ENCODE measurements at places on chromosomes 6 and 20.

GRCh38 chr6:148997865-148998264 is 251.0 kb downstream of the UST start:
- DNase-seq, result peak; percentile 67

GRCh38 chr6:28568515-28569108 is 42.9 kb downstream of the GPX5 start:
- no peak for DNase-seq

GRCh38 chr6:74041420-74041819 is 345.4 kb downstream of the CD109 start:
- no peak for DNase-seq

DNA sequence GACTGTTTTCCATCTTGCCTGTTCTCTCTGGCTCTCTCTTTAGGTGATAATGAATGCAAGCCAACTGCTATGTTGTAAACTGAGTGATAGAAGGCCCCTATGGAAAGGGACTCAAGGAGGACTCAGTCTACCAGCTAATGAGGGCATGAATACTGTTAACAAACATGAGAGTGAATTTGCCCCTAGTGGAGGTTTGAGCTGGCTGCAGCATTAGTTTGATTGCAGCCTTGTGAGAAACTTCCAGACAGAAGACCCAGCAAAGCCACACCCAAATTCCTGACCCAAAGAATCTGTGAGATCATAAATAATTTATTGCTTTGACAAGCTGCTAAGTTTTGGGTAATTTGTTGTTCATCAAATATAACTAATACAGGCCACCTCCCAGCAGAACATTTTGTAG is 50.0 kb upstream of the PLCB1 start:
- peak; percentile 17 for DNase-seq

DNA sequence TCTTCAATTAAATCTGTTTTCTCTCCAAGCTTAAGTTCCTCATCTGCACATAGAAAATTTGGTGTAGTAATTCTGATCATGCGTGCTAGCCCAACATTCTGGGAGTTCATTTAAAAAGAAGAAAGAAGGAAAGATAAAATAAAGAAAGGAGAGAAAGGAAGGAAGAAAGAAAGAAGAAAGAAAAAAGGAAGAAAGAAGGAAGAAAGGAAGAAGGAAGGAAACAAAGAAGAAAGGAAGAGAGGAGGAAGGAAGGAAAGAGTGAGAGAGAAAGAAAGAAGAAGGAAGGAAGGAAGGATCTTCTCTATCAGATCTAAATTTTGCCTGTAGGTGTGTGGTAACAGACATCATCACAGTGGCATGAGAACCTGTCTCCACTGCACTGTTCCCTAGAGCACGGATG is 16.2 kb downstream of the SLPI start:
- no peak for DNase-seq

DNA sequence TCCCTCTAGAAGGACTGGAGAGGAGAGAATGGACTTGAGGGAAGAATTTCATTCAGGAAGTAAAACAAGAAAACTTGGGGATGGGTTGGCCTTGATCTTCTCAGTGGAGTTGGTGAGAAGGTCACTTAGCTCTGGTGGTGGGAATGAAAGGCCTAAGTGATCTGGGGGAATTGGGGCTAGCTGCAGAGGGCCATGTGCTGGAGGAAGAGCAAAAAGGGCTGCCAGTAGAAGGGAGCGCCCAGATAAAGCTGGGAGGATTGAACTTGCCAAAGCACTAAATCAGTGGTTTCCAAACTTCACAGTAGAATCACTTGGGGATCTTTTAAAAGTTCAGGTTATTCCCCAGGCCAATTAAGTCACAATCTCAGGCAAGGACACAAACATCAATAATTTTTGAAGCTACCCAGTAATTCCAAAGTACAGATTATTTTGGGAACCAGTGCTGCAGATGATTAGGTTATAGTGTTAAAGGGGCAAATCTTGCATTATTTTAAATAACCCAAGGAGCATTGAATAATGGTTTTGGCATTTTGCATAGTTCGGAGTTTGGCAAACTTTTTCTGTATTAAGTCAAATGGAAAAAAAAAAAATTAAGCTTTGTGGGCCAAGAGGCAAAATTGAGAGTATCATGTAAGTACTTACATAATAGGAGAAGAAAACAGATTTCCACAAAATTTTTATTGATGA is 36.5 kb upstream of the RFPL4B start:
- DNase-seq, result peak; percentile 39

- DNase-seq, result no peak
These were observed 54.2 kb downstream of the BCAS4 start for GRCh38 chr20:50848846-50849673.

DNA sequence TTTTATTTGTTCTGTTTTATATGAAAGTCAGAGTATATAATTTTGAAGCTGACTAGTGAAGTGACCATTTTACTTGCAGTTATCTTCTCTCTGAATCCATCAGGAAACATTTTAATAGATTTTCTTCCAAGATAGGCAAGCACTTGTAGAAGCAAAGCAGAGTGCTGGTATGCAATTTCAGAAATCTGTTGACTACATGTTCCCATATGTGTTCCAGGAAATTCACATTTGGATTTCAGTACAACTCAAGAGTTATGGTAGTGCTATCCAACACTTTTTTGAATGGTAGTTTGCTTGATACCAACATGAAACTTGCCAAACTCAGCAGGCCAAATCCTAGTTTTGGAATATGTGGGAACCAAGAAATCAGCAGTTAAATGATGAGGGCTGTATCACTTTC is 94.0 kb downstream of the CENPW start:
- no peak for DNase-seq

- DNase-seq, result no peak
These were observed 28.9 kb downstream of the ELMO2 start for GRCh38 chr20:46377518-46377917.

GRCh38 chr6:143952060-143952778 is 55.8 kb downstream of the PLAGL1 start:
- DNase-seq, result no peak

- DNase-seq, result no peak
These were observed 86.6 kb downstream of the SLC16A10 start for GRCh38 chr6:111173946-111174345.

DNA sequence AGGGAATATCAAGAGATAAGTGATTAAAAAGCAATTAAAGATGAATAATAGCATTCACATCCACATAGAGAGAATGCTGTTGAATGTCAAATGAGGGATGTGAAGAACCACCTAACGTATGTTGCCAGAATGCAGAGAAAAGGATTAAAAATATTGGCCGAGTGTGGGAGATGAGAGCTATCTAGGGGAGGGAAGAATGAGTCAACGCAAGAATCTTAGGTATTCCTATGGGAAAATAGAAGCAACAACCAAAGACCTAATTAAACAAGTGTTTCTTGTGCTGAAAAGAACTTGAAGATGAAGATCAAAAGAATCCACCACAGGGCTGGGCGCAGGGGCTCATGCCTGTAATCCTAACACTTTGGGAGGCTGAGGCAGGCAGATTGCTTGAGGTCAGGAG is 12.2 kb upstream of the RSPH3 start:
- DNase-seq, result peak; percentile 84

GRCh38 chr20:481167-481566 is 18.8 kb upstream of the TBC1D20 start:
- DNase-seq, result no peak

- DNase-seq, result no peak
These were observed 248.7 kb upstream of the JAG1 start for GRCh38 chr20:10922506-10922905.

- DNase-seq, result no peak
These were observed 113.4 kb downstream of the PSMB1 start for GRCh38 chr6:170439366-170440361.

- DNase-seq, result peak; percentile 3
These were observed 227.0 kb downstream of the PHF3 start for GRCh38 chr6:63862486-63863198.

DNA sequence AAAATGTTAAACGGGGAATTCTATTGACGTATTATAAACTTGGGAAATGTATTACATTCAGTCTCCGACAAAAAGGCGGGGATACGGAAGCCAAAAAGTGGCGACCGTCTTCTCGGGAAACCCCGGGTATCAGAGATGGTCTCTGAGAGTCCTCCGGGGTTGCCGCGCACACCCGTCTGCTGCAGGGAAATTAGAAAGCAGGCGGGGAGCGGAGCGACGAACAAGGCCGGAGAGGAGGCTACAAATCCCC is 1.5 kb downstream of the SALL4 start:
- peak; percentile 15 for DNase-seq

- DNase-seq, result peak; percentile 72
These were observed 30.6 kb downstream of the ELMO2 start for GRCh38 chr20:46375771-46376170.

- DNase-seq, result no peak
These were observed 114.3 kb upstream of the BTN3A2 start for GRCh38 chr6:26250698-26251044.

DNA sequence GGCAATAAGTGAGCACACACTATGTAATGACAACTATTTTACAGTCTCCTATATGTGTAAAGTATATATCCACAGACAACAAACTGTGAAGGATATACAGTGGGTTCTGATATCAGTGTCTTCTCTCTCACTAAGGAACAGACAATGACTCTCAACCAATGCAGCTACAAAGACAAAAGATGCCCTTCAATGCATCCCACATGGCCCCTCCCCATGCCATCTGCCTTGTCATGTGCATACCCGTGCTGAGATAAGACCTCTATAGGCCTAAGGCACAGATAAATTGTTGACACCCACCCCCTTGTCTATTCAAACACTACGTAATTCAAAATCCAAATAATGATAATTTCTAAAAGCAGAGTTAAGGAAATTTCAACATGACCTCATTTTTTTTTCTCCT is 1123.5 kb upstream of the MAP3K7 start:
- no peak for DNase-seq

DNA sequence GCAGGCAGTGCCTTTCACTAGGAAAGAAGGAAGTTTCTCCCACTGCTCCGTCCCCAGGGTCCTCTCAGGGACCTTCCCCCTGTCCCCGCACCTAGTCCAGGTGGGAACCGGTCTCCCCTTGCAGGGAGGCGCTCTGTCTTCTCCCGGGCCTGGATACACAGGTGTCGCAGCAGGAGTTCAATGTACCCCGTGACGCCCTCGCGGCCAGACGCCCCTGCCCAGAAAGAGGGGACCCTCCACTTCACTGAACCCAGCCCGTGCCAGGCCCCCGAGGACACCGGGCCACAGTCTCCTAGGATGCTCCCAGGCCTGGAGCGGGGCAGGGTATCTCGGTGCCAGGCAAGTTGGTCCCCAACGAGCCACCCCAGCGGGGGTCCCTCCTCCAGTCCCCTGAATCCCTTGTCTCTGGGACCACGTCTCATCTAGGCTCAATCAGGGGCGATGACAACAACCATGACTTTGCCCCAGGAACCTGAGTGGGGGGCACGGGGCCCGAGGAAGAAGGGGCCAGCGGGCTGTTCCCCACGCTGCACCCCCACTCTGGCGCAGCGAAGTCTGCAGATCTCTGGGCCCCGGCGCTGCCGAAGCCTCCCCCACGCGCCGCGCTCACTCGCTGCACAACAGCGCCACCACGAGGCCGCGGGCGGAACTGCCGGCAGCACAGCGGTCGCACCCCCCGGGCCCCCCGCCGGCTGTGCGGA is 103.0 kb downstream of the EDN3 start:
- DNase-seq, result no peak

- DNase-seq, result no peak
These were observed 19.6 kb downstream of the DYNLT1 start for GRCh38 chr6:158624684-158625682.

GRCh38 chr6:150325066-150325772 is 43.6 kb upstream of the IYD start:
- peak; percentile 26 for DNase-seq

DNA sequence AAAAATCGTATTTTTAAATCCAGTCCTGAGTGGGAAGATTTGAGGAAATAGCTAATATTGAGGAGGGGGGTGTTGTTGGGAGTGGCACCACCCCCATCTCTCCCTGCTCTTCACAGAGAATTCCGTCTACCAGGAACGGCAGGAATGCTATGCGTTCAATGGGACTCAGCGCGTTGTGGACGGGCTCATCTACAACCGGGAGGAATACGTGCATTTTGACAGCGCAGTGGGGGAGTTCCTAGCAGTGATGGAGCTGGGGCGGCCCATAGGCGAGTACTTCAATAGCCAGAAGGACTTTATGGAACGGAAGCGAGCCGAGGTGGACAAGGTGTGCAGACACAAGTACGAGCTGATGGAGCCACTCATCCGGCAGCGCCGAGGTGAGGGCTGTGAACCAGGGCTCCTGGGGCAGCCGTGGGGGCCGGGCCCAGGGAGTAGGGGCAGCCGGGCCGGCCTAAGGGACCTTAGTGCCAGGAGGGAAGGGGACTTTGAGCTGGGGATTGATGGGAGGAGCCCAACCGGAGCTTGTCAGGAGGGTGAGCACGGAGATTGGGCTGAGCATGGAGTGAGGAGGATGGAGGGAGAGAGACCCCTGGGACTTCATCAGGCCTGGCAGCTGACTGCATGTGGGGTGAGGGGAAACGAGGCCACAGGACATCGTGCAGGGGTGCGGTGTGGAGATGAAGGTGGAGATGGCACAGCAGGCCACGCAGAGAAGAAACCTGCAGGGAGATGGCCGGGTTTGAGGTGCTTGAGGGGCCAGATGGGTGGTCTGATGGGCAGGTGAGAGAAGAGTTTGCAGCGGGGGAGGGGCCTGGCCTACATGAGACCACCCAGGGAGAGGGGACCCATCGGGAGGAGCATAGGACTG is 41.3 kb downstream of the HLA-DPB1 start:
- DNase-seq, result peak; percentile 4

- DNase-seq, result peak; percentile 56
These were observed 21.0 kb downstream of the PPARD start for GRCh38 chr6:35363293-35363750.

- peak; percentile 41 for DNase-seq
These were observed 27.3 kb downstream of the NQO2 start for GRCh38 chr6:3026791-3027626.

DNA sequence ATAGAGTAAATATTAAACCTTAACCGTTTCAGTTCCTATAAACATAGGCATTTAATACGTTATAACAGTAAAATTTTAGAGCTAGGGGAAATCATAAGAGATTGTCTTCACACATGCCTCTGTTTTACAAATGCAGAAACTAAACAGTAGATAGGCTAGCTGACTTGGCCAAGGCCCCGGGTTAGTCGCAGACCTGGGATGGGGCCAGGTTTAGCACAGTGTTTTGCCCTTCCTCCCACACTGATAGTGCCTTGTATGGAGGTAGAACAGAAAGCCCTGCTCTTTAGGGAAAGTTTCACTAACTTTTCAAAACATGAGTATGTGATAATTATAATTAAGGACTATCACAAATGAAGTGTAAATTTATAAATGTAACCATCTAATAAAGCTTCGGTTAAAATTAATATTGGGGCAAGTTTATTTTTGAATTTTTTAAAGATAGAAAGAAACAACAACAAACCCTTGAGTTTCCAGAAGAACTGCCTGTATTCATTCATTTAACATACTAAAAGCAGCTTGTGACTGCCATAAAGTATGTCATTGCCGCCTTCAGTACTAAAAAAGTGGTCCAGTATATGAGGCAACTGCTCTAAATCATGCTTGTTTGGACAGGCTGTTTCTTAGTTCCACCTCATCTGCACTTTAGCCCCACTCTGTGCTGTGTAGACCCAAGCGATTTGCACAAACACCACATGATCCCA is 62.5 kb upstream of the LOC128125822 start:
- DNase-seq, result peak; percentile 19

- DNase-seq, result no peak
These were observed 68.9 kb downstream of the GINS1 start for GRCh38 chr20:25476106-25477013.
